ENCODE measurements at places on chromosomes 16 and 17. TPM values are rescaled to one million over a fixed set of nuclear protein-coding genes. Genes with fewer than 3 reads are reported as not detected.

- no peak for DNase-seq
Measured at GRCh38 chr17:4305224-4305623, 41.4 kb upstream of the ANKFY1 start.

- no peak for DNase-seq
Measured at GRCh38 chr17:68775969-68776368, 174.8 kb upstream of the FAM20A start.

- no peak for DNase-seq
Measured at GRCh38 chr17:14604591-14605266, 303.8 kb downstream of the HS3ST3B1 start.

GRCh38 chr16:86211800-86212199, 298.5 kb upstream of the FOXF1 start:
- no peak for DNase-seq

DNA sequence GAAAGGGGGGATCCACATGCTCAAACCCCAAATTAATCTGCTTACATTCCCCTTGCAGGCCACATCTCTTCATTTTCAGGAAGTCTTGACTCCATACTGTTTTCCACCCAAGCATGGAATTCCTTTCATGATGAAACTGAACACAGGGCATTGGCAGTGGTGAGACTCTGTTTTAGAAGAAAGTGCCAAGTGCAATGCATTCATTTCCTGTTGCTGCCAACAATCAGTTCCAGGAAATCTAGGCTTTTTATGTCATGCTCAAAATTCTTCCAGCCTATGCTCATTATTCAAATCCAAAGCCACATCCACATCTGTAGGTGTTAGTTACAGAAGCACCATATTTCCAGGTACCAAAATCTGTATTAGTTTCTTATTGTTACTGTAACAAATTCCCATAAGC, 4.1 kb downstream of the CCL2 start:
- no peak for DNase-seq

GRCh38 chr16:71230122-71230845, at the start of gene HYDIN:
Gene HYDIN (minus strand): TSS chr16:71230722. CDS start chr16:71186895, 43,827 bp downstream.
- peak; percentile 75 for DNase-seq

DNA sequence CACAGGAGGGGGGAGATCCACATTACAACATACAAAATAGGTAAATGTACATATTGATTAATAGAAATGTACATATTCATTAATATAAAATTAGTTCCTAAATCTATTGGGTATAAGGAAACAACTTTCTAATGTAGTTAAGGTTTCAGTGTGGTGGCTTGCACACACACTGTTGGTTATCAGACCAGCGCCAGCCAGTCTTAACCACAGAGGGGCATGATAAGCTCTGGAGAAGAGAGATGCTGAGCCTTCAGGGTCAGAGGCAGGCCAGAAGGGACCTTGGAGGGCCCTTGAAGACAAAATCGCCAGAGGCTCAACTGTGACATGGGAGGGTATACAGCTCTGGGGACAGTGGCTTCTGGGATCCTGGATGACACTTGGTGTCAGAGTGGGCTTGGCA, 10.9 kb upstream of the ZFP90 start:
- no peak for DNase-seq

DNA sequence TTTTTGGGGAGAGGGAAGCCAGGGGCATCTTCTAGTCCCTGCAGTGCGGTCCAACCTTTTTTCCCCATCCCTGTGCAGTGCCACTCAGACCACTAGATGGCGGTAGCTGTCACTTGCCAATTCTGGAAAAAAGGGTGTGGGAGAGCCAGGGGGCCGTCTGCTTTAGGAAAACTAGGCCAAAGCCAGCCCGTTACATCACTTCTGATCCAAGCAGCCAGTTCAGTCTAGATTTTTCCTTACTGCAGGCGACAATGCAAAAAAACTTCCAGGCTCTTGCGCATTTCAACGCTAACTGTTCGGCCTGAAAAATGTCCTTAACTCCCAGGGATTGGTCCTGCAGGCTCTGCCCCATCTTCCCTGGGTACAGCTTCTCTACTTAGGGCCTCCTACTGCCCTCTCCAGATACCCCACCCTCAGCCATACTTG, 69.2 kb upstream of the CES5A start:
- peak; percentile 67 for DNase-seq

GRCh38 chr16:13315642-13316427, 414.4 kb downstream of the SHISA9 start:
- no peak for DNase-seq

DNA sequence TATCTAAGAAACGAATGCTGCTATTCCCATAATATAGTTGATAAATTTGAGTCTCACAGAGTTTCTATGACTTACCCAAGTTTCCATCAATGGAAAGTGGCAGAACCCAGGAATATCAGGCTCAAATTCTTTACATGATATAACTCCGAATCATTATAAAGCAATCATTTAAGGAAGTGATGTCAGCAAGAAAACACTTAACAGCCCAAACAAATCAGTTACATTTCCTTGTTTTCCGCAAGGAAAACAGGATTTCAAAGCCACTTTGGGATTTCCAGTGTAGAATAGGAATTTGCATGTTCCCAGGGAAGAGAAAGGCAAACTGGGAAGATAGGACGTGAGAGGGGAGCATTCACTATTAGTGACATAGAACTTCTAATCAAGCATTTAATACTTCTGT, 311.4 kb upstream of the GOT2 start:
- no peak for DNase-seq

DNA sequence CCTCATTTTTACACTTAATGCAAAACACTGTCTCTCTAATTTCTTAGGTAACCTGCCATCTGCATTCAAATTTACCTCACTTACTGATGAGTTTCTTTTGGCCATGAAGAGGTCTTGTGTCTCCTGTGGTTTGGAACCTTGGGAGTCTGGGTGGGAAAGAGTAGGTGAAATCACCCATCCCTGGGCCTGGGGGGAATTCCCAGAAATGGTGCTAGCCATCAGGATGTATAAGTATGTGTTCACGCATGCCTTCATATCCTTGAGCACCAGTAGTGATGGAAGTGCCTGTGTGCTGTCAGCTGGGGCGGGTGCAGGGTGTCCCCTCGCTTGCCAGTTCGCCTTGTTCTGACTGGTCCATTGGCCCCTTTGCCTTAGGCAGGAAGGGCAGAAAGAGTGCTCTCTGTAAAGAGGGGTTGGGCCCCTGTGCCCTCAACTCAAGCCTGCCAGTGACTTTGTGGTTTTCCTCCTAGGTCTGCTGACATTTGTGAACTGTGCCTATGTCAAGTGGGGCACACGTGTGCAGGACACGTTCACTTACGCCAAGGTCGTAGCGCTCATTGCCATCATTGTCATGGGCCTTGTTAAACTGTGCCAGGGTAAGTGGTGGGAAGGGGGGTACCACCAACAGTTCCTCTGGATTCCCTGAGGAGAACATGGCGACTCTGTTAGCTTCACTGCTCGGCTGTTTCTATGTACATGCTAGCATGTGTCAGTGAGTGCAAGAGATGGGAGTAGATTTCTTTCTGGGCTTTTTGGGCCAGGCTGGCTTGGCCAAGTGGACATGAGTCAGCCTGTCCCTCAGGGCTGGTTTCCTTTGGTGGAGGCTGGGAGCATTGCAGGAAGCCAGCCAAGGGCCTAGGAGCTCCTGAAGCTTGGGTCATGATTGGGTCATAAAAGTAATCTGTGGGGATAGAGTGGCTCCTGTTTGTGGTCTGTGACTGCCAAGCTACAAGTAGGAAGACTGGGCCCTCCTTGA, 23.2 kb downstream of the SLC7A6OS start:
- peak; percentile 91 for DNase-seq

- no peak for DNase-seq
Measured at GRCh38 chr16:81634380-81635062, 144.6 kb upstream of the PLCG2 start.

DNA sequence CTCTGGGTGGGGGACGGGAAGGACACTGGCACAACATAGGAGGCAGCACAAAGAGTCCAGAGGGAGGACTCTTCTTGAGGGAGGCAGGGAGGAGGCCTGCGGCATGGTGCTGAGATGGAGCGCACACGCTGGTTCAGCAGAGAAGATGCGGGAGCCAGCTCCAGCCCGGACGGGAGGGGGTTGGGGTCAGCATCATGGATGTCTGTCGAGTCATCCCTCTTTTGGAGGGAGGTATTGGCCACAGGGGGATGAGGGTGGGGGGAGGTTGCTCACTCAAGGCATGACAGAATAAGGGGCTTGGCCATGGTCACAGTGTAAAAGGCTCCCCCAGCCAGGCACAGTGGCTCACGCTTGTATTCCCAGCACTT, 19.3 kb downstream of the DCAKD start:
- no peak for DNase-seq

DNA sequence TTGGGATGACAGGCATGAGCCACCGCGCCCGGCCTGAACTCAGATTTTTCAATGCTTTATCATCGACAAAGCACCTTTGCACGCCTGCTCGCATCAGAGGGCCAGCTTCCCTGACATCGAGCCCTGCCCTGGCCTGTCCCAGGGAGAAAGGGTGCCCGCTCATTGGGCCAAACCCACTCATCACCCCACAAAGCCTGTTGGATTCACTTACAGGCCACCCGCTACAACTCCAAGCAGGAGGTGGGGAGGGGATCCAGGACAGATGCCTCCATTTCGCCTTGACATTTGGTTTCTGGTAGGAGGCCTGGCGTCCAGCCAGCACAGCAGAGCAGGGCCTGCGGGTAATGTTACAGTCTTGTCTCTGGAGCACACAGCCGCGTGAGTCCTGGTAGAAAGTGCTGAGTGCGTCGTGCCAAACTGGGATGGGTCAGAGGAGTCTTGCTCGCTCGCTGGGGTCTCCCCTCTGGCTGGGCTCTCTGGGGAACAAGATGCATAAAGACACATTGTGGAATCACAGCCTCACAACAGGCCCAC, 19.8 kb downstream of the SMTNL2 start:
- DNase-seq, result peak; percentile 80

DNA sequence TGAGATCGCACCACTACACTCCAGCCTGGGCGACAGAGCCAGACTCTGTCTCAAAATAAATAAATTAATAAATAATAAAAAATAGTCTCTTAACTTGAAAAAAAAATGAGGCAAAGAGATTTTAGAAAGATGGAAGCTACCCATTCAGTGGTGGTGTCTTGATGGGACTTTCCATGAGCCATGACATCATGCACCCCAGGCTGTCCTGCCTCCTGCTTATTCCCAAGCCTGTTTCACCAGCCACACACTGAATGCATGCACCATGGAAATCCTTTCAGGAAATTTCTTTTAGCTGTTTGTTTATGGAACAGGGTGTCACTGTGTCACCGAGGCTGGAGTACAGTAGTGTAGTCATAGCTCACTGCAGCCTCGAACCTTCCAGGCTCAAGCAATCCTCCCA, 8.9 kb upstream of the DLX3 start:
- no peak for DNase-seq

- DNase-seq, result no peak
Measured at GRCh38 chr16:86189934-86190333, 291.0 kb downstream of the IRF8 start.

- no peak for DNase-seq
Measured at GRCh38 chr17:1912146-1912545, 82.3 kb downstream of the RPA1 start.

GRCh38 chr16:19912455-19913339, 28.0 kb upstream of the GPRC5B start:
- no peak for DNase-seq

DNA sequence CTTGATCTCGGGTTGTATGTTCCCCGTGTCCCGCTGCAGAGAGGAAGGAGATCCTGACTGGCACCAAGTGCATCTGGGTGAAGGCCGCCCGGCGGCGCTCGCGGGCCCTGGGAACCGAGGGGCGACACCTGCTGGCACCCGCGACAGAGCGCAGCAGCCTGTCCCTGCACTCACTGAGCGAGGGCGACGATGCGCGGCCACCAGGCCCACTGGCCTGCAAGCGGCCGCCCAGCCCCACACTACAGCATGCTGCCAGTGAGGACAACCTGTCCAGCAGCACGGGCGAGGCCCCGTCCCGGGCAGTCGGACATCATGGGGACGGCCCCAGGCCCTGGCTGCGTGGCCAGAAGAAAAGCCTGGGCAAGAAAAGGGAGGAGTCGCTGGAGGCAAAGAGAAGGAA, 7.5 kb downstream of the BTBD17 start:
- DNase-seq, result peak; percentile 67

GRCh38 chr16:10932959-10933710, 9.1 kb downstream of the DEXI start:
- DNase-seq, result no peak

DNA sequence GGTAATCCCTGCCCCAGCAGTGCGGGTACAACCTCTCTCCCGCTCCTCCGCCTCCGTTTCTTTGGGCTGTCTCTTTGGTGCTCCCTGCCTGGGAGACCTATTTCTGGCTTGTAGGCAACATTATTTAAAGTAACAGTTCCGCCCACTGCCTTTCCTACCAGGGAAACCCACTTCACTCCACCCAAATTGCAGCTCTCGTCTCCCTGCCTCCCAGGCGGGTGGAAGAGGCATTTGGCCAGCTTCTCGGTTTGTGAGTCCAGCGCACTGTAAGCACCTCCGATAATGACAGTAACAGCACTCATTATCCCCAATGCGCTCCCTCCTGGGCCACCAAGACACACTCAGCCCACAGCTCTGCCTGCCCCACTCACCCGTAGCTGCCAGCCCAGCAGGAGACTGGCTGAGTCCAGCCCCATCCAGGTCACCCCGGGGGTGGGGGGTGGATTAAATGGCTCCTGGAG, 165.1 kb upstream of the CDC42EP4 start:
- DNase-seq, result no peak

- DNase-seq, result peak; percentile 85
Measured at GRCh38 chr17:78883533-78884131, 19.4 kb downstream of the CEP295NL start.

- peak; percentile 8 for DNase-seq
Measured at GRCh38 chr17:62724398-62725146, 83.5 kb downstream of the MARCHF10 start.

- DNase-seq, result no peak
Measured at GRCh38 chr17:68572138-68572842, 28.9 kb downstream of the FAM20A start.

GRCh38 chr16:88703486-88704309, 2.5 kb downstream of the RNF166 start:
- DNase-seq, result no peak

- DNase-seq, result peak; percentile 68
Measured at GRCh38 chr16:89711601-89712273, 9.0 kb downstream of the VPS9D1 start.

- no peak for DNase-seq
Measured at GRCh38 chr17:35617505-35617904, 30.4 kb downstream of the AP2B1 start.

GRCh38 chr16:28059841-28060575, 3.5 kb downstream of the GSG1L start:
- no peak for DNase-seq

DNA sequence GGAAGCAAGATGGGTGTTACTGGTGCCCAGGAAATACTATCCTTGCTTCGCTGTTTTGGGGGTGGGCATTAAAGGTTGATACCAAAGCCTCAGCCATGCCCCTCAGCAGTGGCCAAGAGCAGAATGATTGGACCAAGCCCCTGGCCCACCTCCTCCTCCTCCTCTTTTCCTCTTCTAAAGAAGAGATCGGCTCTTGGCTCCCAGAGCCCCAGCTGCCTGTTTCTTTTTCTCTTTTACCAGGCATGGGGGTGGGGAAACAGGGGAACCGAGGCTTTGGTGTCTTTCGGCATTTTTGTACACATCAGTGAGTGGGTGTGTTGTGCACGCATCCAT, 5.8 kb downstream of the THRA start:
- no peak for DNase-seq

ZNF594 gene
- total RNA-seq, result 3.6 TPM

HSPB9 gene
- total RNA-seq, result 0.14 TPM

NACA2 gene
- total RNA-seq, result not detected

KRT31 gene
- not detected for total RNA-seq

RAB26 gene
- total RNA-seq, result 2.7 TPM

SCGB1C2 gene
- not detected for total RNA-seq

HOXB7 gene
- total RNA-seq, result 8.1 TPM

MMP2 gene
- total RNA-seq, result 187 TPM

CEP295NL gene
- total RNA-seq, result 2.7 TPM
